HepG2 (cell line): ENCODE measurements at places on chromosomes 1 and 21. TPM values are rescaled to one million over a fixed set of nuclear protein-coding genes. Genes with fewer than 3 reads are reported as not detected.

Gene DIRAS3
- polyA plus RNA-seq = not detected in 2 replicates

Gene PIGC
- polyA plus RNA-seq = 24.3 and 26.7 TPM in 2 replicates

Gene OPRD1
- polyA plus RNA-seq = 0.01 and 0.03 TPM in 2 replicates

Gene CPLANE2
- 0.27 and 0.29 TPM in 2 replicates for polyA plus RNA-seq

Gene PCP4
- not detected in 2 replicates for polyA plus RNA-seq
